Aorta (tissue), 5 donors: ENCODE measurements at places on chromosomes 6 and 20.
A peak's percentile ranks its signal among the peaks of the same experiment; 100 is the strongest.

DNA sequence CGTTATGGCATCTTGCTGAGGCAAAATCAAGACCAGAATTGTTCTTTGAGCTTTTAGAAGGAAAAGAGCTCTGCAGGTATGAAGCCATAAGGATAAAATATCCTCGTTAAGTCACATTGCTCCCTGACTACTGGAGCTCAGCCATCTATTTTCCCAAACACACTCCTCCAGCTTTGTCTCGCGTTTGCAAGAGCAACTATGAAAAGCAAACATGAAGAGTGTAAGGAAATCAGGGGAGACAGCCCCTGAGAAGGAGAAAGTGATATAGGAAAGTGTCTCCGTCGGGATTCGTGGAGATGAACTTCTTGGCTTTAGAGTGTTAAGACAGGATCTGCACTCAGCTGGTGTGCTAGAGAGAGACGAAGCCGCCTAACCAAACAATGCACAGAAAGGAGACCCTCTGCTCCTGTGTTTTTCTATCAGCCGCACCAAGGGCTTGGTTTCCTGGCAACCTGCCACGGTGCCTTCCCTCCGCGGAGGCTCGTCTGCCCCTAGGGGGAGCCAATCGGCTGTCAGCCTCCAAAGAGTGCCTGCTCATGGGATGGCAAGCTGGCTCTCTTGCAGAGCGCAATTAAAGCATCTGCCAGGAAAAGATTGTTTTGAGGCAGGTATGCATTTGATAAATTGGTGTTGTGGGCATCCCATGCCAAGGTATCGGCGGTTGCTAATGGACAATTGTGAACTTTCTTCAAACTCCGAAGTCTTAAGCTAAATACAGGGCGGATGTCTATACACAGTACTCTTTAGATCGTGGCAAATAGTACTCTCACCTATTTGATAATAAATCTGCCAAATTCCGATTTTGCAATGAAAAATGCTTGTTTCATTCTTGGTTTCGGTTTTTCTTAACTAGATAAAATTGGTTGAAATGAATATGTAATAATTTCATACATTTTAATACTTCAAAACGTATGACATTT lies 603.2 kb downstream of the RNF144B start:
- DNase-seq: peak; percentile 62

GRCh38 chr6:27582928-27583725 lies 110.2 kb upstream of the ZNF184 start:
- DNase-seq: no peak

DNA sequence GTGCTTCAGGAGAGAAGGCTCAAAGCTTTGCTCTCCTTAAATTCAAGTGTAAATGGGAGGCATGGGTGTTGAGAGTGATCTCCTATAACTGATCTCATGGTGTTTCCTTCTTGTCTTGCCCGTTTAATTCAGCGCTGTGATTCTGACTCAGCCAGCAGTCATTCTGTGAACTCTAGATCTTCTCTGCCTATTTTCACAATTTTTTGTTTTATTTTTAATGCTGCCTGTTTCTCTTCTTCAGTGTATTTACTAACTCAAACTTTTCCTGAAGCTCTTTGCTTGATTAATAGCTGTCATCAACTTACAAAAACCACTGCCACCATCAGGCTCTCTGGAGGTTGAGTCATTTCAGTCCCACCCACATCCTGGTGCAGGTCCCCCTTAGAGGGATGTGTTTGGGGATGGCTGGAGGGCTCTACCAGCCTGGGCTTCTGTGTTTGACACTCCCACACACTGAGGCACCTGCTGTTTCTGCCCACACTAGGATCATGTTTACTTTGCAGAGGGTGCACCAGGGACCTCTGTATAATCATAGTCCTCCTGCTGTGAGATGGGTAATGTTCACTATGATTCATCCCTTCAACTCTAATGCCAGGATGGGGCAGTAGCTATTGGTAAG lies 94.0 kb downstream of the SHLD1 start:
- no peak for DNase-seq

DNA sequence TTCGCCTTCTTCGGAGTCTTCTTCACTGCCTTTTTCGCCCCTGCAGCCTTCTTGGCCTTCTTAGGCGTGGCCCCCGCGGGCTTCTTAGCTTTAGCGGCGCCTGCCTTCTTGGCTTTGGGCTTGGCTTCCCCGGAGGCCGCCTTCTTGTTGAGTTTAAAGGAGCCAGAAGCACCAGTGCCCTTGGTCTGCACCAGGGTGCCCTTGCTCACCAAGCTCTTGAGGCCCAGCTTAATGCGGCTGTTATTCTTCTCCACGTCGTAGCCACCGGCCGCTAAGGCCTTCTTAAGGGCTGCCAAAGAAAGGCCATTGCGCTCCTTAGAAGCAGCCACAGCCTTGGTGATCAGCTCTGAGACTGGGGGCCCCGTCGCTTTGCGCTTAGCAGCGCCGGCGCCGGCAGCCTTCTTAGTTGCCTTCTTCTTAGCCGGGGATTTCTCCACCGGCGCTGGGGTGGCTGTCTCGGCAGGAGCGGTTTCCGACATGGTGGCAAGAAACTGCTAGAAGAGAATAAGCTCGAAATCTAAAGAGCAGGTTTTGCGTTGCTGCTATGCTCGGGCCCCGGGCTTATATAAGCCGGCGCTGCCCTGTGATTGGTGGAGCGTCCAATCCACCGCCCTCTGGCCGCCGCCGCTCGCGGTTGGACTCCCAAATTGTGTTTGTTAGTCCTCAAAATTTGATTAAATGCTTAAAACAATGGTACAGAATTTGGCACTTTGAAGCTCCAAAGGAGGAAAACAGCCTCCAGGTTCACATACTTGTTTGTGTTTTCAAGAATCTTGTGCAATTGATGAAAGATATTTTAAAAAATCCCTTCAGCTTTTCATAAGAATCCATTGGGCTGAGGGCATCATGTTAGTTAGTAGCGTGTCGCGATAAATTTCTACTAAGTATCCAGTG lies 44.9 kb downstream of the OR2B2 start:
- DNase-seq: peak; percentile 88

DNA sequence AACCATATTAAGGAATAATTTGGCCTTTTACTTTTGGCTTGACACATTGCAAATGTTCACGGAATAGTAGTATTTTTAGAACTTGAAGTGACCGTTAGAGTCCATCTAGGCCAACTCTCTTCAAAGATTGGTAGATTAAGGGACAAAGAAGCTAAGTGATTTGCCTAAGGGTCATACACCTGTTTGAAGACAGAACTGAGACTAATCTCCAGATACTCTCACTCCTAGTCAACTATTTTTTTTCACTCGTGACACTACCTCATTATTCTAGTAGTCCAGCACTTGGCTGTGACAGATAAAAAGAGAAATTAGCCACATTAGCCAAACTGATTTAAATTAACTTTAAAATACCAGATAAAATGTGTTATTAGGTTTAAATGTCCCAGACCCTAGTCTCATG lies 10.6 kb downstream of the ACSS2 start:
- no peak for DNase-seq

- no peak for DNase-seq
Measured at GRCh38 chr6:27940766-27941165, 16.3 kb upstream of the OR2B6 start.

GRCh38 chr20:56412949-56413348 lies 889 bp downstream of the CASS4 start:
- no peak for DNase-seq

- DNase-seq: no peak
Measured at GRCh38 chr6:54980511-54981275, 134.1 kb downstream of the FAM83B start.

DNA sequence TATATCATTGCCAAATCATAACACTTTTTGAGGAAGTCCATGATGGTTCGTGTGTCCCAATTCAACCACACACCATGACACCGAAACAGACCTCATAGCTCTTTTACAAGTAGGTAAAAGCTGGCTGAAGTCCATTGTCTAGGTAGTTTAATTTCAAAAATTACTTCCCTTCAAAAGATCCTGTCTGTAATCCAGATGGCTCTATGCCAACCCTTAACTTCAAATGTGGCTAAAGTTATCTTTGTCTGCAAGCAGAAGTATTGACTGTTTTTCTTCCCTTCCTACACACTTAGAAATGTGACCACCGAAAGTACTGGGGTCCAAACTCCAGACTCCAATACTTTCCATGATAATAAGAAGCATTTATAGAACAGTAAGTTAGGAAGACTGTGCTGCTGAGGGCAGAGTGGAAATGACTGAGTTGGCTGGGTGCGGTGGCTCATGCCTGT lies 8.3 kb upstream of the TIAM2 start:
- DNase-seq: no peak

DNA sequence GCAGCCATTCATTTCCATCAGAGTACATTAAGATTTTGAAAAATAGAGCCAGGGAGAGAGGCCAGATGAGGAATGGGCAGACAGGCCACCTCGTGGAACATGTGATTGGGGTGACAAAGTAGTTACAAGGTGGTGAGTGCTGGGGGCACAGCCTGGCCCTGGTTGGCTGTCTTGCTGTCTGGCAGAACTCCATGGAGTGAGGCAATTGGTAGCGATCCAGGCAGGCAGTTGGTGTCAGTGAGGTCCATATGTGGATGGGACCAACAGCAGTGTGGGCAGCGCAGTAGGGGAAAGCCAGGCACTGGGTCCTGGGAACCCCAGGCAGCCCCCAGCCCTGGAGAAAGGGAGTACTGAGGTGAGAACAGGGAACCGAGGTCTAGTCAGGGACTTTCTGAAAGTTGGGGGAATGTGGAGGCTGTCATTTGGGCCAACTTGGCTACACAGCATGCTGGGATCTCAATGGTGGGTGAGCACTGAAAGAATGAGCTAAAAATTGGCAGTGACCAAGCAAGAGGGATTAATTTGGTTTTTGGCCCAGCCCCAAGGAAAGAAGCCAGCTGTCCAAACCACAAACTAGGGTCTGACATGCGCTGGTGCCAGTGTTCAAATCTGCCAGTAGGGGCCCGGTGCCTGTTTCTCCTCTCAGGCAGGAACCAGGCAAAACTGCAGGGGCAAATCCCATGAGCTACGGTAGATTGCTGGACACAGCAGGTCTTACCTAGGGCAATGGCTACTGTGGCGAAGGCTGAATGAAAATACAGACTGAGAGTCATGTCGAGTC lies 61.4 kb upstream of the E2F3 start:
- DNase-seq: no peak

DNA sequence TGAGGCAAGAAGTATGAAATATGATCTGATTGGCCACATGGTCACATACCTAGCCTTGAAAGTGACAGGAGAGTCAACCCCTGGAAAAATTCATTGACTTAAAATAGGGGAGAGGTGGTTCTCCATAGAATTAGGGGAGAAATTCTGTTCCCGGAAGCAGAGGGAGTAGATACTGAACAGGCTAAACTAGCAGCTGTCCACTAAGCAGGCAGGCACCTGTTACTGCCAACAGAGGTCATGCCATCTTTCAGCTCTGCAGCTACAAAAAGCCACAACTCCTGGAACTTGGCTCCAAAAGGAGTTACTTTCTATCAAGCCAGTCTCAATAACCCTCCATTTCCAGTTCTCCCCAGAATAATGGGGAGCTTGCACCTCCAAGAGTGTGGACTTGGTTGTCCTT lies 352.5 kb downstream of the MAFB start:
- no peak for DNase-seq

DNA sequence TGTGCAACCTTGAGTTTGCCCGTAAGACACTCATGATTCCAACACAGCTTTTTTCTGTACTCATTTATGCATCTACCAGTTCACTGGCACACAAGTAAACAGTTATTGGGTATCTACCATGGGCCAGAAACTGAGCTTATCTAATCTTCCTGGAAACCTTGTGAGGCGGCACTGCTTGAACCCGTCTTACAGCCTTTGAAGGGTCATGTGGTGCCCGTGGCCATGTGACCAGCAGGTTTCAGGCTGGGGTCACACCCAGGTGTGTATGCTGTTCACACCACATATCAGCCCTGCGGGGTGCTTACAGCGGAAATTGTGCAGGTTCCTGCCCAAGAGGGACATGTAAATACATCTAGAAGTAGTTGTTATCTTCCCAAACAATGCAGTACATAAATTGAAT lies 6.1 kb downstream of the THBD start:
- DNase-seq: no peak

- DNase-seq: no peak
Measured at GRCh38 chr6:108751851-108752732, 96.1 kb upstream of the ARMC2 start.

DNA sequence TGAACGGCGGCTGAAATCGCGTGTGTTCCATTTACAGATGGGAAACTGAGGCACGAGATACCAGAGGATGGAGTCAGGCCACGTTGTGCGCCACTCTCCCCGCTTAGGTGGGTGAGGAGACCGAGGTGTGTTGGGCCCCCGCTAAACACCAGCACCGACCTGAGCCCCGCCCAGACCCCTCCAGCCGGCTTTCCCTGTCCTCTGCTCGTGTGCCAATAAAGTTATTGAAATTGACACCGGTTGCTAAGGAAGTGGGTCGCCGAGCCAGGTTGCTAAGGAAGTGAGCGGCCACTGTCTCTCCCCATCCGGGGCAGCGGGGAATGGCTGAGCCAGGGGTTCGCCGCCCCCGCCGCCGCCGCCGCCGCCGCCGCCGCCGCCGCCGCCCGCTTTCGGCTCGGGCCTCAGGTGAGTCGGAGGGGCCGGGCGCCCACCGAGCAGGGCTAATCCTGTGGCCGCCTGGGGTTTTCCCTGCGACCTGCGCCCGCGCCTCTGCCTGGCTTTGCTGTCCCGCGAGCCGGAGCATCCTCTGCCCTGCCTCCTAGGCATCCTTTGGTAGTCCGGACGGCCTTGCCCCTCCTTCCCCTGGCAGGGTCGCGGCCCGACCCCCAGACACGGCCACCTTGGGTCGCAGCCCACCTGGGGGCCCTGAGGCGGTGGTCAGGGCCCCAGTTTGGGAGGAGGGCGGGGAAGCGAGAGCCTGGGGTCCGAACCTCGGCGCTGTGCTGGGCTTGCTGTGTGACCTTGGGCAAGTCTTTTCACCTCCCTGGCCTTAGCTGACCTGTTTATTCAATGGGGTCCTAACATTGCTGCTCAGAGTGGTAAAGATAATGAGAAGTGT lies at the start of gene KIF3B:
Gene KIF3B, plus strand, starts transcription at position 291 of the 838 bp plus-strand sequence. CDS start 32,127 bp downstream, outside the sequence.
- DNase-seq: peak; percentile 92

DNA sequence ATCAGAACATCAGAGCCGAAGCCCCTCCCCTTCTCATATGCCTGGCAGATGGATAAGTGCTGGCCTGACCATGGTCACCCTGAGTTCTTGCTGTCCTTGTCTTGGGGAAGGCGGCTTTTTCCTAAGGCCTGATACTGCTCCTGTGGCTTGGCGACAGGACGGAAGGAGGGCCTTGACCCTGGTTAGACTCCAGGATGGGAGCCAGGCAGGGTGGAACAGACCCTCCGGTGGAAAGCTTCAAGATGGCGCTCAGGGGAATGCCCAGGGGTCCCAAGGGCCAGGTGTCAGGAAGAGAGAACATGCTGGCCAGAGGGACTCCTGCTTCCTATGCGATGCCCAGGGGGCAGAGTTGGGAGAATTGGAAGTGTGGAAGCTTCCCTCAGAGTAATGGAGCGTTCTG lies 29.6 kb downstream of the ADA start:
- DNase-seq: no peak

DNA sequence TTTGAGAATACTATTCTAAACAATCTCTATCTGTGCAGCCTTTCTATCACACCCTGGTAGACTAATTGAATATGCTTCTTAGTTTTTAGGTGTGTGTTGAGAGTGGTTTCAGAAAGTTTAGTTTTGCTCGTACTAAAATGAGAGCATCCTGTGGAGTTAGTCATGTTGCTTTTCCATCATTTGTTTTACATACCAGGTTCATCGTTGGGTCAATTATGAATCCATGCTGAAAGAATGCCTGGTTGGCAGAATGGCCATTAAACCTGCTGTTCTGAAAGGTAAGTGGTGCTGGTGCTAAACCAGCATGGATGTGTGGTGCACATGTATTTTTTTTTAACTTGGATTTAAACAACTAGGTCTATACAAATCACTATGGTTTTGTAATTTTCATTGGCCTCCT lies 49.3 kb downstream of the CYB5R4 start:
- no peak for DNase-seq
